ENCODE measurements at places on chromosomes 2 and 18.

DNA sequence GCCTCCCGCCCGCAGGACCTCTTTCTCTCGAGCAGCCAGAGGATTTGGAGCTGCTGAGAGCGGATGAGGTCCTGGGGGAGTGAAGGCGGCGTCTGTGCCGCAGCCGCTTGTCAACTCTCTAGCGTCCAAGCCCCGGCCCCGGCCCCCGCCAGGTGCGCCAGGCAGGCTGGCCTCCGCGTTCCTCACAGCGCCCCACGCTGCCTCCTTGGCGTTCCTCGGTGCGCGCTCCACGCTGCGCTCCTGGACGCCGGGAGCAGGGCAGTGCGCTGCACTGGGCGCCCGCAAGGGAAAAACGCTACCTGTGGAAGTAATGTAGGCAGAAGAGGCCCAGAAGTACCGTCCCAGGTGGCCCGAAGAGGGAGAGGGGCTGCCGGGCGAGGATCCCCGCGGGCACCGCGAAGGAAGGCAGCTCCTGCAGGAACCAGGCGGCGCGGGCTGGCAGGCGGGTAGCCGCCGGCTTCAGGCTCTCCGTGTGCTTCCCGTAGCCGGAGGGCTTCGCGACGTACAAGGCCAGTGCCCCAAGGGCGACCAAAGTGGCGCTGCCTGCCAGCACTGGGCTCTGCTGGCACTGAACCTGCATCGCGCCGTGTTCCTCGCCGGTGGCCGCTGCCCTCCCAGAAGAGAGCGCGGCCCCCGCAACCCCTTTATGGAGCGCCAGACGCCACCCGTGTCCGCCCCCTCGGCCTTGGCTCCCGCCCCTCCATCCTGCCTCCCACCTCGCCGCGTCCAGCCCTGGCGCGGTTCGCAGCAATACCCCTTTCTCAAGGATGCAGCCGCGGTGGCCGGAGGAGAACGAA lies at the start of gene SRD5A2:
TSS of gene SRD5A2 (minus strand) at position 618 of the 797 bp plus-strand sequence. CDS start at position 580, 38 bp downstream.
- DNase-seq, result no peak

DNA sequence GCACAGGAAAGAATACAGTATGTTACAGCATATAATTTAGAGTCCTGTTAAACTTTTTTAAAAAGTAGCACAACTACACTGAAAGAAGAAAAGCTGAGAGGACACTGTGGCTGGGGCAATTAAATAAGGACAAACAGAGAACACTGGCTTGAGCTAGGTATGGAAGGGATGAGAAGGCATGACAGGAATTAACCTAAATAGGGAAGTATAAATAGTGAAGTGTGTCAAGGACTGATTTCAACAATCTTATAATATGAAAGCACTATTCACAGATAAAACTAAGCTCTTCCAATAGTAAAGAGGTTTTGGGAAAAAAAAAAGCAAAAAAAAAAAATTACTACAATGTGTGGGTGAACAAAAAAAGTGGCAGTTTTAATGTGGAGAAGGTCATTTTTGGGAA lies 45.5 kb downstream of the PPP3R1 start:
- no peak for DNase-seq

DNA sequence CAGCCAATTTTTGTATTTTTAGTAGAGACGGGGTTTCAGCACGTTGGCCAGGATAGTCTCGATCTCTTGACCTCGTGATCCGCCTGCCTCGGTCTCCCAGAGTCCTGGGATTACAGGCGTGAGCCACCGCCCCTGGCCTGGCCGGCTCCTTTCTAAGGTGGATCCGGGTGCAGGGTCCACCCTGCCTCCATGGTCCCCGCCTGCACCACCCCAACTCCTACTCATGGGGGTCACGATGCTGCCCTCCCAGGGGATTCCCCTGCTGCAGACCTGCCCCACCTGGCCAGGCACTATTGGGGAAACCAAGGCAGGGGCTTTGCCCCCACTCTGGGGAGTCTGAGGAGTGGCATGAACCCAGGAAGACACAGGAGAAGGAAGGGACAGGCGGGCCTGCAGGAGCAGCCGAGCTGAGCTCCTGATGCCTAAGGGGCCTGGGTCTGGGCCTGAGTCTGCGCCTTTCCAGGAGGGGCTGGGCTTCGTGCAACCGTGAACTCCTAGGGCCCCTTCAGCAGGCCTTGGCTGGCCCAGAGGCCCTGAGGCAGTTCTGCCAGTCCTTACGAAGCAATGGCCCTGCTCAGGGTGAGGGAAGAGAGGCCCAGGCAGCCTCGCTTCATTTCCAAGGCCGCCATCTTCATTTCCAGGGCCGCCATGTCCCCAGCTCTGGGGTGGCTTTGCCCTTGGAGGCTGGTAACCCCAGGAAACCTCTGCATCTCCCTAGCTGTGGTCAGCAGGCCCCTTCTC lies 67.2 kb upstream of the SMAD7 start:
- DNase-seq, result no peak

- no peak for DNase-seq
These were observed 491.0 kb downstream of the LRP1B start for GRCh38 chr2:141639809-141640208.

DNA sequence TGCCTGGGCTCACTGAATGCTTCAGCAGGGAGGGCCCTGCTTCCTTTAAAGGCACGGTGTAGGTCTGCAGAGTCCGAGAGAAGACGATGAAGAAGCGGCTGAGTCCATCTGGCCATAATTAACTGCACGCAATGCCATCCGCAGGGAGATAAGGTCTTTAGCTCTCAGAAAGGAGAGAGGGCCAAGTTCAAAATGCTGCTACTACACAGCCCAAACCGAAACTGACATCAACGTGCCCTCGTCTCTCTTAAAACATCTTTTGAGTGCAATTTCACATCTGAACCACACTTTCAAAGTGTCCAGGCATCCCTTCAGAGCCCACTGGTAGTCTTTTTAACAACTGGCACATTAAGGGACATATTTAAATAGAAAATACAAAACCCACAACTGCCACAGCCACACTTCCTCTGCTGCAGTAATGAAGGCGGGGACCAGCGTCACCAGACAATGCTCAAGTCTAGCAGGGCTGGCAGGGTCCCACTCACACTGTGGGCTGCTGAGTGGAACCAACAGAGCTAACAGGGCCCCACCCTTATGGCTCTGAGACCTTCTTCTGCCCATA lies 35.8 kb downstream of the ST3GAL5 start:
- peak; percentile 55 for DNase-seq

DNA sequence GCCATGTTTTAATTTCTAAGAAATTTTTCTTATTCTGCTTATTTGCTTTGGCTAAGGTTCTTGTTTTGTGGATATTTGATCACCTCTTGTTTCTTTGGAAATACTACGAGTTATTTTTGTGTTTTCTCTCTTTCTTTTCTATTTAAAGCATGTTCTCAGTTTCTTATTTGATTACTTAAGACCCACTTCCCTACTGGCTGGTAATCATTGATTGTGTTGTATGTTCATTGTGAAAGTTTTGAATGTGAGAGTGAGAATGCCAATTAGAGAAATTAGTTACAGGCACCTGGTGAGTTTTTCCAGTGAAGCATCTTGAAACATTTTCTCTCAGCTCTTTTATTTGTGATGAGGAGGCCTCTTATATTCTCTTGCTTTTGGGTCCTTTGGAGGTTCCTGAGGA lies 226.7 kb upstream of the MC4R start:
- DNase-seq, result no peak

- no peak for DNase-seq
These were observed 8.0 kb downstream of the SNORC start for GRCh38 chr2:232877940-232878511.

DNA sequence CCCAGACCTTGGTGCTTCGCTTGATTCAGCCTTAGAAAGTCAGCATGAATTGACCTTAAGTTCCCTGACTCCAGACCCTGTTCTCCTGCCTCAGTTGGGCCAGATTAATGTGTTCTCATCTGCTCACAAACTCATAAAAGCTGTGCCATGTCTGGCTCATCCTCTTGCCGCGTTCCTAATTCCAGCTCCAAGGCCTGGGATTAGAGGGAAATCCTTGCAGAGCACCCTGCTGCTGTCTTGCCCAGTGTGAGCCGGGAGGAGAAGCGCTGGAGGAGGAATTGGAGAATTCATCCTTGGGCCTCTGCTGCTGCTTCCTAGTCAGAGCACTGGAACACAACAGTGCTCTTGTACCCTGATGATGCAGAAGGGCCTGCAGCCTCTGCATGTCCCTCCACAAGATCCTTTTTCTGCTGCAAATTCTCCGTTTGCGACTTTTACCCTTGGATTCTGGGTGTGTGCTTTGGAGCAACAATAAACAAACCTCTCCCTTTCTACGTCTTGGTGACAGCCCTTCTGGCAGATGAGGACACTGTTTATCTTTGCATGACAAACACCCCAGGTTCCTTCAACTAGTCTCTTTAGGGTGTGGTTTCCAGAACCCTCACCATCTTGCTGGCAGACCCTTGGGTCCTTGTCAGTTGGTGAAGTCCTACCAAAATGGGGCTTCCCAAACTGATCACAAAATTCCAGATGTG lies 46.9 kb upstream of the CNGA3 start:
- no peak for DNase-seq

DNA sequence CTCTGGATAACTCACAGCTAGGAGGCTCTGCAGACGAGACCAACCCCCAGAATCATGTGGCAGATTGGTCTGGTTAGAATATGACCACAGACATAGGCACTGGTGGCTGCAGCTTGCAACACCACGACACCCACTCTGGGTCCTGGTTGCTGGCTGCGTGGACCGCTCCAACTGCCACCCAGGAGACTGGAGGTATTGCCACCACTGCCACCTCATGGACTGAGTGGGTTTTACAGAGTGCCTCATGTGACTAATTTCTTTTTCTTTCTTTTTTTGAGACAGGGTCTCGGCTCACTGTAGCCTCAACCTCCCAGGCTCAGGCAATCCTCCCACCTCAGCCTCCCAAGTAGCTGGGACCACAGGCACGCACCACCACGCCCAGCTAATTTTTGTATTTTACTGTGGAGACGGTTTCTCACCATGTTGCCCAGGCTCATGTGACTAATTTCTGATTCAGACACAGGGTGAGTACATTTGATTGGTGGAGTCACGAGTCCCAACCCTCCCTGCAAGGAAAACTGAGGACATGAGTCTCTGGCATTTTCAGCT lies 29.9 kb upstream of the NT5DC4 start:
- peak; percentile 59 for DNase-seq

DNA sequence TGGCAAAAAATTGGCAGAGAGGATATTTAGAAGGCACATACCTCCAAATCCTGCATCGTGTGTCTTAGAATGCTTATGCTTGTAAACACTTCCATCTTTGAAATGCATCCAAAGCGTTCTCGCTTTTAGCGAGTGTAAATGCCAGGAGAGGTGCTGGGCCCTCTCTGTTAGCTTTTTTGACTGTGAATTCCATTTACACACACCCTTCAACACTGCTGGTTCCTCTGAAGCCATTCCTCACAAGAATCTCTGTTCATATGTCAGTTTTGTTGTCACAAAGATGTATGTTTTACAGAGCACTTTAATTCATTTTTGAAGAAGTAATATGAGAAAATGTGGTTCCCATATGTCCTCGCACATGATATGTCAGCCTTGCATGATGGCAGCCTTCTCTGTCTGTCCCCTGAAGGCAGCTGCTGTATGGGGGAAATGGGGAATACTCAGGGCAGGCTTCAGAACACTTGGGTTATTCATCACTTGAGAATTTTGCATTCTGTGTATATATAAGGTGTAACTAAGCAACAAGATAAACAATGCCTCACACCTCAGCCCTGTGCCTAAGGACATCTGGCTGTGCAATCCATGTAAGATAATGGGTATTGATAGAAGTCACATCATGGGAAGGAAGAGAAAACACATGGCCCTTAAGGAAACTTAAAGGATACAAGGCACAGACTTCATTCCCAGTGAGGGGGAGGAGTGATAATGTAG lies 52.3 kb downstream of the RAB27B start:
- DNase-seq, result no peak

DNA sequence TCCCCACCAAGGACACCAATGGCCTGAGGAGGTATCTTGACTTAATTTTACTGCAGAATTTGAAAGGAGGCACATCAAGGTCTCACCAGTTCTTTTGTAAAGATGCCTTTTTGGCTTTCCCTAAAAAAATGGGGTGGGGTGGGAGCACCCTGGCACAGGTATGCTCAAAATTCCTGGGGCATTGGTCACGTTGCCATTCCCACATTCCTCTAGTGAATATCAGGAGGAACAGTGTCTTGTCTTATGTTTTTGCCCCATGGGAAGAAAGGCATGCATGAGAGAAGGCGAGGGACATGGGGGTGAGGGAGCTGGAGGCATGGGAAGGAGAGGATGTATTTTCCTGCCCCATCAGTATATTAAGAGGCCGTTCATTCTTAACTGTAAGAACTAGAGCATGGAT lies 275.3 kb downstream of the CMPK2 start:
- DNase-seq, result no peak

- no peak for DNase-seq
These were observed 307.7 kb upstream of the TNP1 start for GRCh38 chr2:217167531-217167930.

DNA sequence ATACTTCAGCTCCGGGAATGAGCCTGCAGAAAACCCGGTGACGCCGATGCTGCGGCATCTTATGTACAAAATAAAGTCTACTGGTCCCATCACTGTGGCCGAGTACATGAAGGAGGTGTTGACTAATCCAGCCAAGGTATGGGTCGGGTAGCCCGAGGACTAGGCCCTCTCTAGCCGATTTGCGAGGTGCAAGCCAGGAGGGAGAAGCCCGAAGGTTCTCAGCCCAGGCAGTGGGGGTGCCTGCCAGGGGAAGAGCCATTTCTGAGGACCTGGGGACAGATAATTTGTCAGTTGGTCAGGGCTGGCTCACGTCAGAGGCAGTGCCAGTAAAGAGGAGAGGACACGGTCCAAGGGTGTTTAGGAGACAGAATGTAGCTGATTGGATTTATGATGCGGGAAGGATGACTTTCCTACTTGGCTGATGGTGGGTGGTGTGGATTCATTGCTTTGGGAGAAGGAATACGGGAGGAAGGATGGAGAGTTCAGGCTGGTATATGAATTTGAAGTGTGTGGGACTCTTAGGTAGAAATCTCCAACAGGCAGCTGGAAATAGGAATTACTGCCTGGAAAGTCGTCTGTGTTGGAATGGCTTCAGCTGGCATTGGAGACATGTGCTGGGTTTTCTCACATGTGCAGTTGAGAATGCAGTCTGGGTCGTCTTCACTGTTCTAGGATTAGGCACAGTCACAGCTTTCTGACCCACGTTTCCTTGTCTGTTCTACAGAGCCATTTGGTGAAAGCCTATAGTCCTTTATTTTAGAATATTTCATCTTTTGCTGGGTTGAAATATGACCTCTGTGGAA lies 874 bp downstream of the NDUFAF7 start:
- DNase-seq, result no peak
